Right cardiac atrium (tissue), 5 donors: ENCODE measurements at places on chromosomes 5 and 9.

- no peak for DNase-seq
Measured at GRCh38 chr5:158709279-158709678, 390.4 kb downstream of the EBF1 start.

GRCh38 chr9:75087289-75087823 lies 599 bp downstream of the NMRK1 start:
- no peak for DNase-seq

- DNase-seq = no peak
Measured at GRCh38 chr9:92895812-92896436, 18.1 kb upstream of the ZNF484 start.

DNA sequence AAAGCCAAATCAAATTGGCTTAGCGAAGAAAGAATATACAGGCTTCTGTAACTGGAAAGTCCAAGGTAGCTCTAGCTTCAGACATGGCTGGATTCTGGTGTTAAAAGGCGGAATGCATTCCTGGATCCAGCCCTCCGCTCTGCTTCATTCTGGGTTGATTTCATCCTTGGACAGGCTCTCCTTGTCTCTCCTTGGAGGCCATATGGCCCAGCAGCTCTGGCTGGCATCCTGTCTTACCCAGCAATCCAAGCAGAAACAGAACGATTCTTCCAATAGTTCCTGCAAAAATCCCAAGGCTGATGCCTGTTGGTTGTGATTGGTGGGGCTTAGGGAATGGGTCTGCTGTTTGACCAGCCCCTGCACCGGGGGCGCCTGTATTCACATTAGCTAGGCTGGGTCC lies 37.0 kb upstream of the SAP30L start:
- DNase-seq = no peak

- DNase-seq = no peak
Measured at GRCh38 chr5:126633552-126633951, 32.8 kb downstream of the PHAX start.

GRCh38 chr5:180113660-180114303 lies 42.2 kb upstream of the RNF130 start:
- DNase-seq = no peak

GRCh38 chr5:80216753-80217596 lies 38.9 kb downstream of the SERINC5 start:
- peak; percentile 75 for DNase-seq

- DNase-seq = no peak
Measured at GRCh38 chr9:94204174-94204573, 54.9 kb upstream of the ZNF169 start.

- peak; percentile 67 for DNase-seq
Measured at GRCh38 chr9:121133104-121133816, 58.5 kb downstream of the CNTRL start.

- DNase-seq = no peak
Measured at GRCh38 chr9:121783111-121783510, 131.7 kb downstream of the DAB2IP start.

- DNase-seq = no peak
Measured at GRCh38 chr5:141872496-141873356, 5.5 kb downstream of the PCDH1 start.

- DNase-seq = no peak
Measured at GRCh38 chr5:158968150-158968549, 131.6 kb downstream of the EBF1 start.

DNA sequence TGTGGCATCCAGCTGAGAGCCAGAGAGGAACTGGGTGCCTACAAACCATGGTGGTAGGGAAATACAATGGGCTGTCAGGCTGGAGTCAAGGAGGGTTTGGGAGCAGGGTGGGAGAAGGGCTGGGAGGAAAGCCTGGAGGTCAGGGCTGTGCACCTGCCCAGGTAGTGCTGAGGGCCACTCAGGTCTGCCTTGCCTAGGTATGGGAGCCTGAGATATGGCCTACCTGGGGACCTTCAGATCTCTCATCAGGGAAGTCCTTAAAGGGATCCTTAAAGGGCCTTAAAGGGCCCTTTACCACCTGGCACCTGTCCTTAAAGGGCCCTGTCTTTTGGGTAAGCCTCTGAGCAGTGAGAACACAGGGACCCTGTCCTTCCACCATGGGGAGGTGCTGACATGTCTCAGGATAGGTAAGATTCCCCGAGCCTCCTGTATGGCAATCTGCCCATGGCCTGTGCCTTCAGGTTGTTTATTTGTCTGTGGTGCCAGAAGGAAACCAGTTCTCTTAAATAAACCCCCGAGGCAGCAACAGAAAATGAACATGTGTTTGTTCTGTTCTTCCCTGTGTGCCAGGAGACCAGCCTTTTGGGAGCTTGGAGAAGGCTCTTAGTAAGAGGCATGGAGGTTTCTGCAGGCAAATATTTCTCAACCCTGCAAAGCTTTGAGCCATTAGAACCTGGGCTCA lies 23.3 kb downstream of the SLC25A48 start:
- no peak for DNase-seq

DNA sequence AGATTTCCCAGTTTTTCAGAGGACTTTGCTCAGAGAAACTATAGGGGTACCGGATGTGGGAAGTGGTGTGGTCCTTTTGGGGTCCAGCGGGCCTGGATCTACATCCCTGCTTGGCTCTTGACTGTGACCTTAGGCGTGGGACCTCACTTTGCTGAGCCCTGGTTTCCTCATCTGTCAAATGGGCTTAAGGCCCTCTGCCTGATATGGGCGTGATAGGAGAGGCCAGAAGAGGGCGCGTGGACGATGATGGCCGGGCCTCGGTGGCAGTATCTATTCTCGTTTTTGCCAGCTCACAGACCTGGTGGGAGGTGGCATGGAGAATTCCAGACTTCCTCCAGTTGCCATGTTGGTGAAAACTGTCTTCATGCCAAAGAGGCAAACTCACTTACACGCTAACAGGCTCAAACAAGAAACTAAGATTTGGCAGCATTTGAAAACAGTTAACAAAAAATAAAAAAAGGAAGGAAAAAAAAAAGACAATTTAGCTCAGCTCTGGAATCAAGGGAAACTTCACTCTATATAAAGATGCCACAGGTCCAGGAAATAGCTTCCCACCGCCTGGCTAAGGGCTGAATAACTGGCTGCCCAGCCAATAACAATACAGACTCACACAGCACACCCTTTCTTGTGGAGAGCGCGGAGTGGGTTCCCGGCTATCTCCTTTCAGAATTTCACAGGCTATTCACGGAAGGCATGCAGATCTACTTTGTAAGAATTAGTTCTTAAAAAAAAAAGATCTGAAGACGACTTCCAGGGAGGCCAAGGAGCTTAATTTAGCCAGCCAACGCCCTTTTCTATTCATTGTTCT lies 1.7 kb downstream of the SH3PXD2B start:
- DNase-seq = no peak

DNA sequence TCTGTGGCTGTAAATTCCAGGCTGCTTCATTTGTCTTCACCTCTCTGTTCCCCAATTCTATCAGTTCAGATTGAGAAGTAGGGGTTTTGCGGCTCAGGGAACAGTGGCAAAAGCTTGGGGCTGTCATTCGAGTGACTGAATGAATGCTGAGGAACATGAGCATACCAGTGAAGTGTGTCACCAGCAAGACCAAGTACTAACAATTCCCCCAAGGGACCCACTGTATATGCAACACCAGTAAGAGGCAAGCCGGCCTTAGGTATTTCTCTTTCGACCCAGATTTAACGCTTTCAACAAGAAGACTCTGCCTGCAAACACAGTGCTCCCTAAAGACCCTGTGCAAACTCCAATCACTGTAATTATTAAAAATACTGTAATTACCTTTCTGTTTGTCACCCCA lies 25.8 kb downstream of the KLHL3 start:
- DNase-seq = no peak

GRCh38 chr9:70795841-70796240 lies 325.6 kb downstream of the TRPM3 start:
- no peak for DNase-seq

GRCh38 chr9:26574898-26575440 lies 317.6 kb downstream of the CAAP1 start:
- DNase-seq = no peak

DNA sequence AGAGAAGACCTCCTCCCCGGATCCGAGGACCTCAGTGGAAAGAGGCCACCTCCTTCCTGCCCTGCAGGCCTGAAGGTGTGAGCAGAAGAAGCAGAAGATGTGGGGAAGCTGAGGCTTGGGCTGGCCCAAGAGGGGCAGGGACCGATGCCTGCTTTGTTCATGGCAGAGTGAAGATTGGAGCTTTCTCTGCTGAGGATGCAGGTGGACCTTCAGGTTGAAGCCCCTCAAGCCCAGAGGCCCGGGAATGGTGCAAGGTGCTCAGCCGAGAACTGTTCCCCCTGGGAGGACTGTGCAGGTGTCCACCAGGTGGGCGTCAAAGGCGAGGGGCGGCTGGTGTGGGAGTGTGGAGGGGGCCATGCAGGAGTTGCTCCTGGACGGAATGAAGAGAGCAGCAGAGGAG lies 277.9 kb upstream of the IRX2 start:
- no peak for DNase-seq

DNA sequence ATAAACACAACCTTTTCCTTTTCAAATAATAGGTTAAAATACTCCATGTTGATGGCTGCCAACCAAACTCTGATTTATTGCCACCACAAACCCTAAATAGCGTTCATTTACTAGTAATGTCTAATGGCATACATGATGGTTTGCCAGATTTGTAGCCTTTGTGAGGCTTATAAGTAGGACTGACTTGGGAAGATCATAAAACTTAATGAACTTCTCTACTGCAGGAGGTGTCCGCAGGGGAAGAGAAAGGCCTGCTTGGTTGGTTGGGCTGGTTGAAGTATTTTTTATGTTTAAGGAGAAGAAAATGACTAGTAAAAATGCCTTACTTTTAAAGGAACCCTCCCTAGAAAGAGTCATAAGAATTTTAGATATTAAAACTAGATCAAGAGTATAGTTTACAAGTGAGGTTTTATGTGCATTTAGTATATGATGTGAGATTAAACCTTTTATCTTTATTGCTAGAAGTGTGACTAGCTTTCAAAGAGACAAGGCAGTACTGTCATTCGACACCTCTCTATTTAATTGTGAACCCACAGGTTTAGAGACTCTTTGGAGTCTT lies 5.0 kb downstream of the PBX3 start:
- no peak for DNase-seq

GRCh38 chr5:139363937-139364336 lies 19.2 kb downstream of the SLC23A1 start:
- no peak for DNase-seq

GRCh38 chr9:104907278-104907951 lies 20.5 kb downstream of the ABCA1 start:
- no peak for DNase-seq

DNA sequence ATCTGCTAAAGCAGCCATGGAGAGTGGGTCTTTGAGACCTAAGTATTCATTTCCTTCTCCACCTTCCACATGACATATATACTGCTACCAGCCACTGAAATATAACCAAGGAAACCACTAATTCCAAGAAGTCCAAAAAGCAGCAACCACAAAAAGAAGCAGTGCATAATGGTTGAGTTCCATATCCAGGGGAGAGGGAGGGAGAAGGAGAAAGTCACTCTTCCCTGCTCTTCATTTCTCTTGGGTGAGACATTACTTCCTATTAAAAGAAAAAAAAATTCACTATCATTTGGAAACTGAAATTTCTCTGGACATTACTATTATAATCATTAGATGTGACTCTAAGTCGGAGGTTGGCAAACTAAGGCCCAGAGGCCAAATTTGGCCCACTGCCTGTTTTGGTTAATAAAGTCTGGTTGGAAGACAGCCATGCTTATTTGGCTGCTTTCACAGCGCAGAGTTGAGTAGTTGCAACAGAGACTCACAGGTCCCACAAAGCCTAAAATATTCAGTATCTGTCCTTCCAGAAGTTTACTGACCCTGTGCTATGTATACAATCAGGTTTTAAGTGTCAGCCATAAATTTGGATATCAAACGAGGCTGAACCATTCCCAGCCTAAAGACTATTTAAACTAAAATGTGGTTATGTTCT lies 168.6 kb downstream of the MPDZ start:
- peak; percentile 43 for DNase-seq

DNA sequence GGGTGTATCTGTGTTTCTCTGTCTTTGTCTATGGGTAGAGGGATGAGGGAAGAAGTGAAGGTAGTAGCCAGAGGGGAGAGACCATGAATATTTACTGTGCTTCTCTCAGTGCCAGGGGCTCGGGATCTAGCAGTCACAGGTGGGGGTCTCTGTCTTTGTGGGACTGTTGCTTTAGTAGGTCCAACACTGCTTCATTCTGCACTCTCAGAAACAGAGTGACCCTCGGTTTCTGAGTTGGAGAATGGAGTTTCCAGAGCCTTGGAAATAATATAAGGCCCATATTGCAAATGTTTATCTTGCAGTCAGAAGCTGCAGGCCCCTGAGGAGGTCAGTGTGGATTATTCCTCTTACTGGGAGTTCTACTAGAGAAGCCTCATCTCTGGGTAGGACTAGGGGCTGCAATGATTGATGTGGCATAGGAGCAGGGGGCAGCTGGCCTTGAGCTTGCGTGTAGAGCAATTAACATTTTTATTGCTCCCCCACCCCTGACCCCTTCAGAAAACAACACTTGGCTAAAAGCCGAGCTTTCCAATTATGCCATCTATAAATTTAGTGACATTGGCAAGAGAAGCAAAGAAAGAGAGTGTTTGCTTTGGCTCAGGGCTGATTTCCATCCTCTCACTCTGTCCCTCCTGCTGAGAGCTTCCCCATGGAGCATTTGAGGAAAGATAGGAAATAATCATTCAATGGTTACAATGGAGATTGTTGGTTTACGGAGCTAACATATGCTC lies 55.0 kb upstream of the TRPC7 start:
- no peak for DNase-seq

- DNase-seq = no peak
Measured at GRCh38 chr5:153797484-153797883, 241.2 kb downstream of the FAM114A2 start.

DNA sequence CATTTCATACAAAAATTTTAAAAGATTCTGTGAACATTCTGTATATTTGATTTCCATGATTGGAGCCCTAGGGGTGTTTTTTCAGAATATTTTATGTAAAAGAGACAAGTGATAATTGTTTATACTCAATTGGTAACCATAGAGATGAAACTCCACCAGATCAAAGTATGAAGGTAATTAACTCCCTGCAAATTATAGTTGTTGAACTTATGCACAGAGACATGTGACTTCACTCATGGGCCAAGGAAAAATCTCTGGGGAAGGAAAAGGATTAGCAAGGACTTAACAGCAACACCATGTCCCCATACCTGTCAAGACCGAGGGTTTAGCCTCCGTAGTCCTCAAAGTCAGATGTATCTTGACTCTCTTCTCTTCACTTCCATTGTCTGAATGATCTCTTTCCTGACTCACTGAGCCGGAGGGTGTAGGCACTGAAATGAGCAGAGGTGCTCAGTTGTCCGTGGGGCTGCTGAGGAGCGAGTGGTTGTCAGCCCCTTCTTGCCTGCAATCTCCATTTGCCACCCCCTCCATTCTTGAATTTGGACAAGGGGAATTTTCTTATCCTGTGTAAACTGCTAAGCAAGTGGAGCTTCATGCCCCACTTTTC lies 17.5 kb upstream of the CXCL14 start:
- DNase-seq = no peak
